Effector memory CD8-positive, alpha-beta T cell (primary cell): ENCODE measurements at places on chromosomes 12 and 14.

DNA sequence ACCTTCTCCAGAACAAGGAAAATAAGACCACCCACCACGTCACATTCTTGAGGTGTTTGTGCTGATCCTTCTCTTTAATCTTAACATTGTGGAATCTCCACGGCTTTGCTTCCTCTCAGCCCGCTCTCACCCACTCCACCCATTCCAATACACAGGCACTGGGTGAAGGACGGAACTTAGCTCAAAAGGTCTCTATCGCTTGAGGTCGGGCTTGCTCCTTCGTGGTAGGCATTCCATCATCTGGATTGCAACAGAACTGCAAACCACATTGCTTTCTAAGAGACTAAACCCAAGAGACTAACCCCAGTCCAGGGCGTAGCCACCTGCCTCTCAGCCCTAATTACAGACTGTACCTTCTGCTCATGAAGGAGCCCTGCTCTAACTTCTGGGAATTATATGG lies 24.0 kb upstream of the MDM2 start:
- no peak for DNase-seq

DNA sequence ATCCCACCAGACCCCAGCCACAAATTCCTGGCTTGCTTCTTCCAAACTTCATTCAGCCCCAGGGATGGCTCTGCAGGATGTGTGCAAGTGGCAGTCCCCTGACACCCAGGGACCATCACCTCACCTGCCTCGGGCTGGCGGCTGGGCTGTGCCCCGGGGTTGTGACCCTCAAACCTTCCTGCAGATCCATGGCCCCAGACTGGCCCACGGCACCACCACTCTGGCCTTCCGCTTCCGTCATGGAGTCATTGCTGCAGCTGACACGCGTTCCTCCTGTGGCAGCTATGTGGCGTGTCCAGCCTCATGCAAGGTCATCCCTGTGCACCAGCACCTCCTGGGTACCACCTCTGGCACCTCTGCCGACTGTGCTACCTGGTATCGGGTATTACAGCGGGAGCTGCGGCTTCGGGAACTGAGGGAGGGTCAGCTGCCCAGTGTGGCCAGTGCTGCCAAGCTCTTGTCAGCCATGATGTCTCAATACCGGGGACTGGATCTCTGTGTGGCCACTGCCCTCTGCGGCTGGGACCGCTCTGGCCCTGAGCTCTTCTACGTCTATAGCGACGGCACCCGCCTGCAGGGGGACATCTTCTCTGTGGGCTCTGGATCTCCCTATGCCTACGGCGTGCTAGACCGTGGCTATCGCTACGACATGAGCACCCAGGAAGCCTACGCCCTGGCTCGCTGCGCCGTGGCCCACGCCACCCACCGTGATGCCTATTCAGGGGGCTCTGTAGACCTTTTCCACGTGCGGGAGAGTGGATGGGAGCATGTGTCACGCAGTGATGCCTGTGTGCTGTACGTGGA lies at the start of gene PSMB11:
Gene PSMB11, plus strand, starts transcription at position 51 of the 804 bp plus-strand sequence. Its CDS starts 14 bp downstream, at position 65.
- DNase-seq: no peak

GRCh38 chr12:41142376-41142775 lies 45.7 kb upstream of the PDZRN4 start:
- no peak for DNase-seq

- DNase-seq: no peak
These were observed 43.6 kb downstream of the IRF2BPL start for GRCh38 chr14:76984787-76985375.

GRCh38 chr14:75088153-75088552 lies 18.7 kb downstream of the ZC2HC1C start:
- DNase-seq: no peak

DNA sequence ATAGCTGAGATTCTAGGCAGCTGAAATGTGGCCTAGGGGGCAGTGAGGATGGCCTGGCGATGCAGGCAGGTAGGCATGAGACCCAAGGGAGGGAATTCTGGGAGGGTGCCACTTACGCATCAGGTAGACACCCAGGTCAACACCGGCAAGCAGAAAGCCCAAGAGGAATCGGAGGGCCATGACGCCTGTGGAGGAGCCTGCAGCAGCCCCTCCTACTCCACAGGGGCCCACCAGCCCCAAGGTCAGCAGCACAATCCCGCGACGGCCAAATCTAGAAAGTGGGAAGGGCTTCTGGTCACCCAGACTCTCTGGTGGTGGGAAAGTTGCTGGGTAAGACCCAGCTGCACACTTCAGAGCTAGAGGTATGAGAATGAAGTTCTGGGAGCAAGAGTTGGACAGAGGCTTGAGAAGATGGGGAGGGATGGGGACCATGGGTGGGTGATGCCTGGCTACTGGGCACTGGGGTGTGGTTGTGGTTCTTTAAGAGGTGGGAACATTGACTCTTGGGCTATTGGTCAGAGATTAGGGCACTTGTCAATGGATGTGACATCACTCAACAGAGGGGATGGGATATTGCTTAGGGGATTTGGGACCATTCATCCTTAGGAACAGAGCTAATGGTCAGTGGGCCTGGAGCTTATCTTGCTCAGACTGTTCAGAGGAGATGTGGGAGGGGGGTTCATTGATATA lies 3.4 kb downstream of the SLC22A17 start:
- no peak for DNase-seq

DNA sequence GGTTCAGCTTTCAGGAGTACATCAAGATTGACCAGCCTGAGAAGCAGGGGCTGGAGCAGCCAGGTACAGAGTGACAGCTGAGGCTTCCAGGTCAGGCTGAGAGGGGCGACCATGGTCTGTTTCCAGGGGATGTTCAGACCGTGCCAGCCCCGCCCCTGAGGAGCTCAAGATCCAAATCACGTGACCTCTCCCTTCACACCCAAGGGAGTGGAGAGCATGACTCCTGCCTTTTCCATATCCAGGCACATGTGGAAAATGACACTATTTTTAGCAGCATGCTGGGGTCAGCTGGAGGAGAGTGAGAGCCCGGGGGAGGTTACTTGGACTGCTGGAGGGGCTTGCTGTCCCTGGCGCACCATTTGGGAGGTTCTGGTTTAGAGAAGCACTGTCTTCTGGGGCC lies 92.7 kb downstream of the B4GALNT3 start:
- DNase-seq: no peak

DNA sequence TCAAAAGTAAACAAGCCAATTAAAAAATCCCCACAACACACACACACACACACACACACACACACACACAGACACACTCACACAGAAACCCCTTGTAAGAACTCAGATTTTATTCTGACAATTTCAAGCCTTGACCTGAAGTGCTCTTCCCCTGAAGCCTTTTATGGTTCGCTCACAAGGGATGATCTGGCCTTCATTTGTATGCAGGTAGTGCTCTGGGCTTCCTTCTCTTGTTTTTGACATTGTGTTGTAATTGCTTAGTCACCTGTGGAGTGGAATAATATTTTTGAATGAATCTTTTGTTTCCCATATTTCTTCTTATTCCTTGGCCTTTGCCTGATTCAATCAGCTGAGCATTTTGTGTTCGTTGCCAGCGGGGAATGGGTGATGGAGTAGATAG lies 83.3 kb upstream of the CSRP2 start:
- DNase-seq: no peak

DNA sequence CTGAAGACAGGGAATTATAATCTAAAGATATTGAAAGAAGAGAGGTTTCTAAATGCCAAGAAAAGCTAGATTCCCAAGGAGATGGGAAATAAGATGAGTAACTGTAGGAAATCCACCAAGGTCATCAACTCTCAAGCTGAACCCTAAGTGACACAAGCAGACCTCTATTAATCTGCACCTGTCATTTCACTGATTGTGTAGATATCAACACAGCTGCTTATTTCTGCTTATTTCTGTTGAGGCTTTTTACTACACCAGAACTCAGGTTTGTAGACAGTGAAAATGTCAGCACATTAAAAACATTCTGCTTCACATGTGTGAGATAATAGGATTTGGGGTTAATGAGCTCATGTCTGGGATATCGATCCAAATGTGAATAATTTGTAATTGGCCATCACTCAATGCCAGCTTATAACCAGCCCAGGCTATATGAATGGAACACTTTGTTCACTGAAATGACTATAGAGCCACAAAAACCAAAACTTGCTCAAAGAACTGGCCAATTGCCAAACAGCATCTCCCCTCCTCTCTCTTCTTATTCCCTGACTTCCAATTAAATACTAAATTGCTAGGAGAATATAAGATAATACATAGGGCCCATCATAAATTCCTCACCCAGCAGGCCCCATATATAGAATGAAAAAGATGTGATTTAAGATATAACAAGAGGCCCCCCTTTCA lies 188.7 kb upstream of the ARID2 start:
- DNase-seq: no peak
